ENCODE measurements at places on chromosomes 7 and 10.

DNA sequence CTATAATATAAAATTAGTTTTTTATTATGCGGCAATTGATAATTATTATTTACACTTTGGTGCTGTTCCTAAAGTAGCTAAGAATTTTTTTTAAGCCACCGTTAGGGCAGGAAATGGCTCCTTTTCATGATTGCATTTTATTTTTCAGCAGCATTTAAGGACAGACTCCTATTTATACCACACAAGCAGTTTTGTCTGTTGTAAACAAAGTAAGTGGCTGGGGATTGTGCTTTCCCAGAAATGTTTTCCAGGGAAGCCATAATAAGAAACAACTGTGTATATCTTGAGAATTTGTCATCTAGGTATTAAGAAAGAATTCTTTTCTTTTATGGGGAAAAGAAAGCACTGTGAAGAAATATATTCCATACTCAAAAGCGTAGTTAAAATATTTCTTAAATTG is 232.0 kb downstream of the VTI1A start:
- no peaks in the 10 kb centered on the region for H3K27me3 ChIP-seq
- H3K4me1 ChIP-seq: no peaks in the 10 kb centered on the region
- no peak overlapping the region for H3K27ac ChIP-seq

DNA sequence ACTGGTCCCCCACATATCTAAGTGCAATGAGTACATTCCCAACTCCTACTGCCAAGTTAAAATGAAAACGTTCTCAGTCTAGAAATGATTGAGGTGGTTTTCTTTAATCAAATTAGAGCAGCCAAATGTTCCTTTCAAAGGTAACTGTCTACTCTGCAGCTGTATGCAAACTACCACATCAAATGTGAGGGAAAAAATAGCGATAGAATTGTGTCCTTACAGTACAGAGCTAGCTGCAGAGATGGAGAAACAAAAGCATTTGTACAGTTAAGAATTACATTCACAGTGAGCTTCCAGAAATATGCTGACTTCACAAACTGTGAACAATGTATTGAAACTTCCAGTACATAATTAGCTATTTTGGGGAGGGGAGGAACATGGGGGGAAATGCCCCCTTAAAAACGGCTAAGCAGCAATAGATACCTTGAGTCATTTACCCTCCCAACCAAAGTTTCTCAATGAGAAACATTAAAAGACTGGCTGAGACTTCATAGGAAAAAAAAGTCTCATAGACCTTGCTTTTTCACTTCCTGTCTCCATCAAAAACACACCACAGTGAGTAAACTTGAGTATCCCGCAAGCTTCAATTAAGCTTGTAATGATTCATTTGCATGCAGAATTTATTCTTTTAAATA is 22.9 kb downstream of the CDK6 start:
- peaks cover 51% of the 10 kb centered on the region for H3K36me3 ChIP-seq
- H3K27me3 ChIP-seq: no peaks in the 10 kb centered on the region
- peak overlapping the region; percentile 48 for H3K4me3 ChIP-seq
- H3K4me1 ChIP-seq: peaks cover 94% of the 10 kb centered on the region
- peak overlapping the region; percentile 97 for H3K27ac ChIP-seq
- no peak for DNase-seq

- H3K4me3 ChIP-seq: no peak overlapping the region
- no peak overlapping the region for H3K27ac ChIP-seq
- H3K36me3 ChIP-seq: no peaks in the 10 kb centered on the region
- H3K27me3 ChIP-seq: no peaks in the 10 kb centered on the region
- no peaks in the 10 kb centered on the region for H3K4me1 ChIP-seq
These were observed 29.9 kb downstream of the SEC61G start for GRCh38 chr7:54729107-54729506.

GRCh38 chr10:46520381-46520780 is 36.1 kb downstream of the GPRIN2 start:
- H3K27ac ChIP-seq: no peak overlapping the region
- no peaks in the 10 kb centered on the region for H3K4me1 ChIP-seq
- H3K27me3 ChIP-seq: no peaks in the 10 kb centered on the region
- no peaks in the 10 kb centered on the region for H3K36me3 ChIP-seq
- no peak overlapping the region for H3K4me3 ChIP-seq

DNA sequence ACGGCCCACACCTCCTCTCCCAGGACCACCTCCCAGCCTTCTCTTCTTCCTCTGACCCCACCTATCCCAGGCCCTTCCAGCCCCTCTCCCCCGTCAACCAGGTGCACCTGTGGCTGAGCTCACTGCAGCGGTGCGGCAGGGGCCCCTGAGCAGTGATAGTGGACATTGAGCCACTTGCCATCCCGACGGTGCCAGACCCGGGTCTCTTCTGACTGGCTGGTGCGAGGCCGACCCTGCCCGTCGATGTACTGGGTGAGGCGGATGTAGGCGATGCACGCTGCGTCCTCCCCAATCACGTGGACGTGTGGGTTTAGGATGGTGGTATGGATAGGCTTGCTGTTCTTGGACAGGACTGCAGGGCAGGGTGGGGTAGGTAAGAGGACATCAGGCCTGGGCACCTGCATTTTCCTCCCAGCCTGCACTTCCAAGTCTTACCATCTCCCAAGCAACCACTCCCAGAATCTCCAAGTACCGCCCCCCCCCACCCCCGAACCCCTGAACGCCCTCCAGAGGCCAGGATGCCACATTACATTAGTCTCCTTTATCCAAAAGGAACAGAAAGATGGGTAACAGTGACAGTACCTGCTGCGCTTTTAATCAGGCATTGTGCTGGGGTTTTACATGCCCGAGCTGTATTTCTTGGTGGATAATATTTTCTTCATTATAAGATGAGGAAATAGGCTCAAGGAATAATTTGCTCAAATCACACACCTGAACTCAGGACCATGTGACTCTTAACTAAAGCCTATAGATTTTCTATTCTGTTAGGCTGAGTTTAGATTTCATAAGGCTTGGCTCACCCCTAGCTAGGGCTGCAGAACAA is 3.7 kb upstream of the NDST2 start:
- H3K27me3 ChIP-seq: no peaks in the 10 kb centered on the region
- H3K27ac ChIP-seq: no peak overlapping the region
- DNase-seq: no peak
- peaks cover 5% of the 10 kb centered on the region for H3K4me1 ChIP-seq
- peaks cover 6% of the 10 kb centered on the region for H3K36me3 ChIP-seq

GRCh38 chr7:116739307-116739706 is 67.3 kb downstream of the MET start:
- no peaks in the 10 kb centered on the region for H3K36me3 ChIP-seq
- no peak for DNase-seq
- H3K27me3 ChIP-seq: peaks cover 20% of the 10 kb centered on the region
- no peak overlapping the region for H3K27ac ChIP-seq

DNA sequence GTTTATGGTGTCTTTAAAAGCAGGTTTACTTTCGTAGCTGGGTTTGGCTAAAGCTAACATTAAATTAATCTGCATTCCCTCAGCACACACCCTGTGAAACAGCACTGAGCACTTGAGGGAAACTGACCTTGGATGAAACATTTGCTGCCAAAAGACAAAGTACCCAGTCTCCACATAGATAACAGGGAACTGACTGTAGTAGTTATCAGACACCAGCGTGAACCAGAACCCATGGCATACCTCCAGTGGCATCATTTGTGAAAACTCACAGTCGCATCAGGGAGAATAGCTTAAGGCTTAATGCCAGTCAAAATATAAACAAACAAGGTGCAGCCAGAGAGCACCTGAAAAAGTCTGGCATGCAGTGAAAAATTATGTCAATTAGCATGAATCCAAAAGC is 357.8 kb upstream of the C7orf33 start:
- no peaks in the 10 kb centered on the region for H3K36me3 ChIP-seq
- H3K27me3 ChIP-seq: peaks cover 1% of the 10 kb centered on the region
- DNase-seq: no peak
- no peak overlapping the region for H3K27ac ChIP-seq
- H3K4me1 ChIP-seq: no peaks in the 10 kb centered on the region

DNA sequence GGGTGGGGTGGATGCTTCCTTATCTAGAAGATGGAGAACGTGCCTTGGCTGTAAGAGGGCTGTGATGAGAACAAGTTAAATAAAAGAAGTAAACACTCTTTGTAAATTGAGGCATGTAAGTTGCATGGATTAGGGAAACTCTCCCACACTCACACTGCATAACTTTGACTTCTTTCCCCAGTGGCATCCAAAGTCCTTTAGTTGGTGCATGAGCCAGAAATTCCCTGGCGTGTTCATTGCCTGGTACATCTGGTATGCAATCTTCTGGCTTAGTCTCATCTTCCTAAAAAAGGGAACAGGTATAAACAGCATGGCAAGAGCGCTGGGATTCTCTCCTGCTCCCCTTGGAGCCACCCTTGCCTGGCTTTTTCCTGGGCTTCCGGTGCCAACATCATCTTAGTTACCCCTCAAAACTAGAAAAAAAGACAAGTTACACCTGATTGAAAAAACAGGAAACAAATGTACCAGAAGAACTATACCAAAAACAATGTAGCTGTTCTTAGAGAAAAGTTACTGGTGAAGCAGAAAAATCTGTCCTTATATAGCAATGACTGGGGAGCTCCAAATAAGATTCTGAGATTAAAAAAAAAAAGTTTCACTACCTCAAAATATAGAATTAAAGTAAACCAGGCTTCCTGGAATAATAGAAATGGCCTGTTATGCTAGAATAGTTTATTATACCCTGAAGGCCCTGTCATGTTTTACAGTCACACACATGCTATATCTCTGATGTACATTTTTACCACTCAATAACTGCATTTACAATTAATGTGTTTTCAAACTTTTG is 9.9 kb downstream of the RP9 start:
- peaks cover 59% of the 10 kb centered on the region for H3K36me3 ChIP-seq
- no peaks in the 10 kb centered on the region for H3K27me3 ChIP-seq
- no peak for DNase-seq

- H3K27me3 ChIP-seq: no peaks in the 10 kb centered on the region
- no peak overlapping the region for H3K27ac ChIP-seq
- H3K4me3 ChIP-seq: no peak overlapping the region
- peaks cover 40% of the 10 kb centered on the region for H3K4me1 ChIP-seq
- no peak for DNase-seq
These were observed 117.1 kb downstream of the AOAH start for GRCh38 chr7:36606976-36607720.

- peaks cover 12% of the 10 kb centered on the region for H3K4me1 ChIP-seq
- H3K27ac ChIP-seq: no peak overlapping the region
- no peak for DNase-seq
- H3K4me3 ChIP-seq: no peak overlapping the region
These were observed 108.9 kb upstream of the FAM3C start for GRCh38 chr7:121505021-121505420.

DNA sequence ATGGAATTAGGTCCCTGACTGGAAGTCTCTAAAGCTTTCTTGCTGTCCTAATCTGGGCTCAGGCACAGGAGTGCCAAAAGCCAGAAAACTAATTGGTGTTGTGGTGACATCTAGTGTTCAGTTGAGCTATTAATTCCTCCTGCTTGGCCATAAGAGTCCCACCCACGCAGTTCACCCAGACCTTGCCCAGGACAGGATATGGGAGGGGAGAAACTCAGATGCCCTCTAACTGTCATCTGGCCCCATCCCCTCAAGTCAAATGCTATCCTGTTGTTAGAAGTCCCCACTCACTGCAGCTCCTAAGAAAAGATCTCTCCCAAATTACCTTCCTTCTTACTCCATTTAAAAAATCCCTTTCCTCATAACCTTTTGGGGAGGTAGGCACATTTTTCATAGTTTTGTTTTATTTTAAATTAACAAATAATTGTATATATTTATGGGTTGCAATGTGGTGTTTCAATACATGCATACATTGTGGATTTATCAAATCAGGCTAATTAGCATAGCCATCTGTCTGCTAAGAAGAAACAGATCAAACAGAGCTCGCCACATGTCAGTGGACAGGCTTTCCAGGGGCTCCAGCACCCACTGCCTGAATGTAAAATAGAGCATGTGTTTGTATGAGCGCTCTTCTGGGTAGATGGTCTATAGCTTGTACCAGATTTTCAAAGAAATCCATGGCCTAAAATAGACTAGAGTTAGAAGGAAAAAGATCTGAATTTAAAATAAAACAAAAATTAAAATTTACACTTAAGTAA is 84.0 kb downstream of the GSAP start:
- peak; percentile 64 for DNase-seq
- H3K4me3 ChIP-seq: no peak overlapping the region
- no peak overlapping the region for H3K27ac ChIP-seq
- peaks cover 58% of the 10 kb centered on the region for H3K4me1 ChIP-seq
- H3K27me3 ChIP-seq: no peaks in the 10 kb centered on the region

DNA sequence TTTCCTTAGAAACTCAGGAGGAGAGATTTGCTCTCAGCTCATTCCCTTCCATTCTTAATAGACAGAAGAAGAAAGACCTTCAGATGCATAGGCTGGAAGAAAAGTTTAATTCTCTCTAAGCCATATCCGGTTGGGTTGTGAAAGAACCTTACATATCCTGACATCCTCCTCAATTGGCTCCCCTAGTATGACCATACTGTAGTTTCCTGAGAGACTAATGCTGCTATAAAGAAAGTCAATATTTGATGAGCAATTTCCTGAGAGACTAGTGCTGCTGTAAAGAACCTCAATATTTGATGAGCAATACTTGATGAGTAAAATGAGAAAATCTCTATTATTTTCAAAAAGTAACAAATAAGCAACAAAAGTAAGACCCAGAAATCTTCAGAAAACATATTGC is 888.5 kb upstream of the SORCS1 start:
- no peaks in the 10 kb centered on the region for H3K27me3 ChIP-seq
- no peak overlapping the region for H3K27ac ChIP-seq
- no peak for DNase-seq
- H3K36me3 ChIP-seq: no peaks in the 10 kb centered on the region
- no peak overlapping the region for H3K4me3 ChIP-seq
- H3K4me1 ChIP-seq: no peaks in the 10 kb centered on the region

- H3K4me3 ChIP-seq: no peak overlapping the region
- H3K27ac ChIP-seq: no peak overlapping the region
- H3K27me3 ChIP-seq: peaks cover 75% of the 10 kb centered on the region
These were observed 1.9 kb downstream of the SLC18A3 start for GRCh38 chr10:49611816-49612512.
